ENCODE measurements at places on chromosomes 5 and 9.

GRCh38 chr5:167294882-167295680 is 996.4 kb upstream of the WWC1 start:
- no peak for DNase-seq

- DNase-seq = no peak
Observed at GRCh38 chr9:13470836-13471235, 191.3 kb upstream of the MPDZ start.

DNA sequence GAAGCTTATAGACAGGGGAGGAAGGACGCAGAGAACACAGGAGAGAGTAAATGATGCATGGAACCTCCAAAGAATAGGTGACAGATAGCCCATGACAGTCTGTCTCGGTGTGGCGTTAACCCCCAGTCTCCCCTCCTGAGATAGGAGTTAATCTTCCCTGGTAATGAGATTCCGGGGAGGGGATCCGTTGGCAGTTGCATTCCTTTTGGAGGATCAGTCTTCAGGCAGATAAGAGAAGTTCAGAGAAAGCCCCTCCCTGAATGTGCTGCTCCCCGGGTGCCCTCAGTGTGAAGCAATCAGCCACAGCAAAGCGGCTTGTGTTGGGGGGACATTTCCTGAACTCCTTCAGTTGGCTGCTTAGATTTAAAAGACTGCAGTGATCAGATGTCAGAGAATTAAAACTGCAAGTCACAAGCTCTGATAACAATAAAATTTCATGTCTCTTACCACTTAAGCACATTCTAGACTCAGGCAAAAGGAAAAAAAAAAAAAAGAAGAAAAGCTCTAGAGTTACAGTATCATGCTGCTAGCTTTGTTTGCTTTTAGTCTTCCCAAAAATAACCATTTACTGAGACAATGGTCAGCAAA is 121.1 kb downstream of the EGFLAM start:
- no peak for DNase-seq

DNA sequence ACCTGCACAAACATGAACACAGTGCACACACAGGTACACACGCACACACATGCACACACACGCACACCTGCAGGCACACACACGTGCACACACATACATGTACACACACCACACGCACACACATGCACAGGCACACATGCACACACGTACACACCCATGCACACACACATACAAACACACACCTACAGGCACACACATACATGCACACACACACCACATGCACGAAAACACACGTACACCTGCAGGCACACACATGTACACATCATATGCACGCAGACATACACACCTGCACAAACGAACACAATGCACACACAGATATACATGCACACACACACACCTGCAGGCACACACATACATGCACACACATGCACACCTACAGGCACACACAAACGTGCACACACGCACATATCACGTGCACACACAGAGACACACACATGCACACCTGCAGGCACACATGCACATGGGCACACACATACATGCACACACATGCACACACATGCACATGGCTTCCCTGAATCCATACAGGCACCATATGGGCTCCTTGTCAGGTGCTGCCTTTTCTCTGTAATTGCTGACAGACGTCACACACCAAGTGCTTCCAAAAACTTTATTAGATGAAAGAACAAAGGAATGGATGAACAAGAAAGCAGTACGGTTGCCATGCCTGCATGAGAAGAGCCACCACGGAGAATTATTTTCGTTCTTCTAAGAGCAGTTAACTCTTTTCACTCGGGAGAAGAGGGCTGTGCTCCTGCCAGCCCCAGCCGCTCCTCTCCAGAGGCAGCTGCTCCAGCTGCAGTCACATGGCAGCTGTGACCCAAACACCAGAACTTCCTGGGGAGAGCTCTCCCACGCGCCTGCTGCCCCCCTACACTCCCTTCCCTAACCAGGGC is 57.2 kb downstream of the EXD3 start:
- DNase-seq = no peak

GRCh38 chr5:142375944-142376411 is 51.2 kb upstream of the SPRY4 start:
- no peak for DNase-seq

DNA sequence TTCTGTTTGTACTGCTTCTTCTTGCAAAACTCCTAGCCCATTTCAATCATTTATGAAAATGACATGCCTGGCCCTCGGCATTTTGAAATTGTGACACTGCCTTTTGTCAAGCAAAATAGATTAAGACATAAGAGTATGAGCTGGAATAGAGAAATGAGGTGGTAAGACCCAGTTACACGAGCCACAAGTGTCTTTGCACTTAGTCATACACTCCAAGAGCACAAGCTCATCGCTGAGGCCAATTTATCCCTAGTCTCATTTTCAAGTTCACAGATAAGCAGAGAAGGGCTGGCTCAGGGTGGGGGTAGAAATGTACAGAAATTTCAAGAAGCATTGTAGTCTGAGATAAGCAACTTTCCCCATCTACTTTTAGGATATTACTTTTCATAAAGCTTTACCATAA is 40.6 kb upstream of the MAP1B start:
- no peak for DNase-seq

DNA sequence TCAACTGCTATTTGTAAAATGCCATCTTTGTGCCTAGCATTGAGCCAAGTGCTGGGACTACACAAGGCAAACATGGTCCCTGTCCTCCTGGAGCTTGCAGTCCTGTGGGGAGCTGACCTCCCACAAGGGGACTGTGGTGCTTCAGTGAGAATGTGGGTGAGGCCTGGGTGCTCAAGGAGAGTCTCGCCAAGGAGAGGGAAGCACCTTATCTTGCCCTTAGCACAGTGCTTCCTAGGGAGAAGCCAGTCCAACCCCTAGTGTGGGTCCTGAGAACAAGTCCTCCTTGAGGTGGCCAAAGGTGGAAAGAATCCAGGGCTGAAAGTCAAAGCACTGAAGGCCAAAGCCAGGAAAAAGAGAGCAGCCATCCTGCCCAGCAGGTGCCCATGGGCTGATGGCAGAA is 31.1 kb upstream of the MVB12B start:
- DNase-seq = no peak

GRCh38 chr5:74994826-74995225 is 57.5 kb downstream of the GCNT4 start:
- DNase-seq = no peak

DNA sequence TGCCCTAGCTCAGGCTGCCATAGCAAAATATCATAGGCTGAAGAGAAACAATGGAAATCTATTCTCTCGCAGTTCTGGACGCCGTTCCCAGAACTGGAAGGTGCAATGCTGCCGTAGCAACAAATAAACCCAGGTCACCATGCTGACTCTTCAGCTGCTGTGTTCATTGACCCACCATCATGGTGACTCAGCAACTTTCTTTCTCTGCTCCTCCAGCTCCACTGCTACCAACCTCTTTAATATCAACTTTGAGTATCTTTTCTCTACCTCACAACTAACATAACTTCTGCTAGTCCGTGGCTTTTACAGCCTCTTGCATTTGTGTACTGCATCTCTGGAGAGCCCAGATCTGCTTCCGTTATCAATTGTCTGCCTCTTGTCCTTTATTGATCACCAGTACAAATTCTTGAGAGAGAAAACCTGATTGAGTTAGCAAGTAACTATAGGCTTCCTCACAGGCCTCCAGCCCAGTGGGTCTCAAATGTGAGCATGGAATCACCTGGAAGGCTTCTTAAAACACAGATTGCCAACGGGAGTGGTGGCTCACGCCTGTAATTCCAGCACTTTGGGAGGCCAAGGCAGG is 47.3 kb upstream of the SLC30A5 start:
- DNase-seq = no peak

DNA sequence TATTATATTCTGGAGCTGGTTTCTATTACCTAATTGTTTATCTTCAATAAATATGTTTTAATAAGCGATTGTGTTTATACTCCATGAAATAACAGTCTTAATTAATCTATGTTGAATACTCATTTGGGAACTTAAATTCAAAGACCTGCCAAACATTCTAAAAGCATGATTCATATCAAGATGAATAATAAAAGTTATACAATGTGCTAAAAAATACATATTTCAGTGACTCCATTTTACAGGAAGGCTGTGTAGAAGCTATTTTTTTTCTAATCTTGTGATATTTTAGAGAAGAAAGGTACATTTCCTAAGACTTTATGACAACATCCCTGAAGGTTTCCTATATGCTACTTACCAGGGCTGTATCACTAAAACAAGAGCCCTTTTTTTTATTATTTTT is 417.9 kb downstream of the NFIB start:
- DNase-seq = no peak

DNA sequence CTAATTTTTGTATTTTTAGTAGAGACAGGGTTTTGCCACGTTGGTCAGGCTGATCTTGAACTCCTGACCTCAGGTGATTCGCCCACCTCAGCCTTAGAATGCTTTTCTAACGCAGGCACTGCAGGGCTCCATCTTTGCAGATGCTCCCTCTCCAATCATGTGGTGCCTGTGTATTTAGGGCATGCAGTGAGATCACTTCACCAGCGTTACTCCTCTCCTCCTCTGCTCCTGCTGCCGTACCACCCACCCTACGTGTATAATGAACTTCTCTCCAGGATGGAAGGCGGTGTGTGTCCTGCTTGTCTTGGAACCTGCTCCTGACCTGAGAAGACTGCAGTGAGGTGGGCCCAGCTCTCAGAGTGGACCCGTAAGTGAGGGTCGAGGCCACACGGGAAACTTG is 13.6 kb upstream of the CFAP157 start:
- DNase-seq = no peak

GRCh38 chr9:94824913-94825610 is 98.6 kb downstream of the AOPEP start:
- no peak for DNase-seq

DNA sequence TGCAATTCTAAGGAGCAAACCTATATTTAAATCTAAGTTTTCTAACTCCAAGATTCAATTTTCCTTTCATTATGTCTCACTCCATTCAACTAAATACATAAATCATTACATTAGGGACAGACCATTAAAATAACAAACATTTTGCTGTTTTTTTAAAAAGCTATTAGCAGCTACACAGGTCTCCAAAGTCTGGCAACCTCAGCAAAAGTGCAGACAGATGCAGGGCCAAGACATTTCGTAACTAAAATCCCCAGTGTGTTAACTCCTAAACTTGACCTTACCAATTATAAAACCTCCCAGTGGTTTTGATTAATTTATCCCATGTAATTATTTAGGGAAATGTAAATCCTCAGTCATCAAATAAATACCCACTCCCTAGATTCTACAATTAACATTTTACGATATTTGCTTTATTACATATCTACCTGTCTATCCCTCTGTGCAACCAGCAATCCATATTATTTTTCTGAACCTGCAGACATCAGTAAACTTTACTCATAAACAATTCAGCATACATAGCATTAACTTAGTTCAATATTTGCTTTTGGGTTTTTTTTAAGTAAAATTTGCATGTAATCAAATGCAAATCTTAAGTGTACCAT is 64.7 kb downstream of the RGS7BP start:
- DNase-seq = no peak

All from stimulated activated CD8-positive, alpha-beta memory T cell treated with anti-CD3 and anti-CD28 coated beads, Interleukin-4, amount 100 ng/mL, for 1 hour (primary cell).